ENCODE measurements at places on chromosomes 5 and 9.
A peak's percentile ranks its signal among the peaks of the same experiment; 100 is the strongest.

- peak; percentile 93 for DNase-seq
These were observed at the start of gene PPP6C for GRCh38 chr9:125189361-125190289. Gene PPP6C, minus strand, starts transcription at chr9:125189803. Its CDS starts 85 bp downstream, at chr9:125189718.

- no peak for DNase-seq
These were observed 240.0 kb upstream of the ADAMTSL1 start for GRCh38 chr9:18233776-18234445.

DNA sequence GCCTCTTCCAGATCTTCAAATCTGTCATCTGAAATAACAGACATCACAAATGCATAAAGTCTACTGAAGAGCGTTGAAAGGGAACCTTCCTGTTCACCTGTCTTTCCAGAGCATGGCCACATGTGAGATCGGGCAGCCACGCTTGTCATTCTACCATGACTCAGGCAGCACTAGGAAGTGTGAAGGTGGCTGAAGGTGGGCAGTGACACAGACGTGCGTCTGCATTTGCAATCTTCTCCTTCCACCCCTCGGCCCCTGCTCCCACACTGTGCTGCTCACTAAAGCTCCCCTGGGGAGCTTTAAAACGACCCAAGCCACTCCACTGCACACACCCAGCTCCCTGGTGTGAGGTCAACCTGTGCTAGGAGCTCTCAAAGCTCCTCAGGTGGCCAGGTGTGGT lies 2.5 kb downstream of the ENTR1 start:
- no peak for DNase-seq

- no peak for DNase-seq
These were observed 23.4 kb downstream of the CPLX2 start for GRCh38 chr5:175894793-175895192.

GRCh38 chr9:4243113-4243512 lies 56.8 kb downstream of the GLIS3 start:
- no peak for DNase-seq

DNA sequence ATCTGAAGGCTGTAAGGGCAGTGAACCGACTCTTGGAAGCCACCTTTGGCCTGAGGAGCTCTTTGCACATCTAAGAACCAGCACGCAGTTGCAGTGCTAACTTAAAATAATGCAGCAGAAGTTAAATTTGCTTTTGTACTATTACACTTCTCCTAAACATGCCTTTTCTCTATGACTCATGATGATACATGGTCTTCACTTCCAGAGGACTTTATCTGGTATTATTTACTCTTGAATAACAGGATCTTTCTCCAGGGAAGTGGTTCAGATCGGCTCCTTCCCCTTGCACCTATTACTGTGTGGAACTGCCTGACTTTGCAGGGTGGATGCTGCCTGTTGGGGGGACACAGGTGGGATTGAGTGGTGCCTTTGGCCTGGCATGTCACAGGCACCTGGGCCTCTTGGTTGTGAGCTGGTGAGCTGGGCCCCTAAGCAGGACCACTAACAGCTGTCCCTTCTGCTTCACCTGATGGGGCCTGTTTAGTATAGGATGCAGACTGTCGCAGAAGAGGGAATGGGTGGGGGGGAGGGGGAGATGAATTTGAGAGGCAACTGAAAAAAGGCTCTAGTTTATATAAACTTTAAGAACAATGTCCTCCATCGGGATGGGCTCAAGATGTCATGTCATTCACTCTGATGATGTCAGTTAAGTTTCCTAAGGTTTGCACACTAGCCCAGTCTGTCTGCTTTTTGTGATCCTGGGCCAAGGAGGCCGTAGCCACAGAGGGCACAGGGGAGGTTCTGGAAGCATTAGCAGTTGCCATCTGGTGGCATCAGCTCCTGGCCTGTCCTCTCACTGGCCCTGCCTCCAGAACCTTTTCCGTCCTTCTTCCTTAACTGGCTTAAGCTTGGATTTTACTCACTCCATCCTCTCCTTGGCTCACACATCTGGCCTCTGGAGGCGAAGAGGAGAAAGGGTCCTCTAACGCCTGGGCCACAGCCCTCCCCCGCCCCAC lies 33.9 kb upstream of the GABBR2 start:
- DNase-seq = no peak

GRCh38 chr5:148466236-148466580 lies 82.5 kb downstream of the FBXO38 start:
- DNase-seq = no peak

GRCh38 chr5:97100476-97100875 lies 41.9 kb downstream of the LIX1 start:
- no peak for DNase-seq

GRCh38 chr9:35748242-35748857 lies 678 bp downstream of the GBA2 start:
- no peak for DNase-seq

DNA sequence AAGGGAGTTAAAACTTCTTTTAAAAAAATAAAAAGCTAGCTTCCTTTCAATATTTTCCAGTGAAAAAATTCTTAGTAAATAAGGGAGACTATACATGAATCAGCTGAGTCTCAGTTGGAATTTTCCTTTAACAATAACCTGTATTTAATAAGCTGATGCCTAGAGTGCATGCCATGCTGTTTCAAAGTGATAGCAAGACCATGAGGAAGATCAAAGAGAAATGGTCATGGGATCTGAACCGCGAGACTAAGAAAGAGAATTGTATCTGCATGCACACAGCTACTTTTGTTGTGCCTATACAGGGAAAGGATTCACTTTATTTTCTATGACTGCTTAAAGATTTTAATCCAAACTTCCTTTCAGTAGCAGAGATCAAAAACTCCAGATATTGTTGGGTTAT lies 2217.0 kb downstream of the MAT2B start:
- no peak for DNase-seq

GRCh38 chr5:150135557-150136304 lies 19.9 kb downstream of the PDGFRB start:
- DNase-seq = no peak

DNA sequence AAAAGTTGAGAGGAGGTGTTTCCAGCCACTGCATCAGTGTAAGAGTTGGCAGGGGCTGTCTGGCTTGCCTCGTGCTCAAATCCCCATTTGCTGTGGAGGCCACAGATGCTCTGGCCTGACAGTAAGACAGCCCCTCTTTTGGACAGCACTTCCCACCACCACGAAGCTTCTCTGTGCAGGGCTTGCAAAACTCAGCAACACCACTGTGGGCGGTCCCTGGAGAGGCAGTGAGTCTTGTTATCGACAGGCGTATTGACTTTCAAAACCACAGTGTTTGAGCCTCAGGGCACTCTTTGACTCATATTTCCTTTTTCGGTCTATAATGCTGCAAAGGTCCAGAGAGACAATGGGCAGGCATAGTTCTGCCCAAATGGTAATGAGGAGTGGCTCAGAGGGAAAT lies 539.5 kb downstream of the EBF1 start:
- no peak for DNase-seq

- DNase-seq = no peak
These were observed 101.4 kb downstream of the FBXO4 start for GRCh38 chr5:42026446-42026845.

GRCh38 chr5:623531-623930 lies 11.4 kb downstream of the CEP72 start:
- no peak for DNase-seq

DNA sequence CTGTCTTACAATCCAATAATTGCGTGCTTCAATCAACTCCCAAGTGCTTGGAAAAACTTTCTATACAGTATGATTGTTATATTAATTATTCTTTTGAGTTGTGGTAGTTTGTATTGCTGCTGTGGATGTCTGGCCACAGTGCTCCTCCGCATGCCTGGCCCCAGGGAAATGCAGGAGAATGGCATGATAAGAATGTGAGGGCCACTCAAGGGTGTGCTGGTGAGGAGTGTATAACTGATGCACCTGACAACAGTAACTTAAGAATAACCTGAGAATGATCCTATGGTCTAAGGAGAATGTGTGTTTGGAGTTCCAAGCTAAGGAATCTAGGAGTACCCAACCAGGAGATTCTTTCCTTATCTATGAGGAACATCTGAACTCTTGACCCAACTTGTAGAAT lies 152.9 kb upstream of the APC start:
- no peak for DNase-seq

- no peak for DNase-seq
These were observed 221.2 kb downstream of the TMEM167A start for GRCh38 chr5:82855893-82856550.

- no peak for DNase-seq
These were observed 646 bp downstream of the SWI5 start for GRCh38 chr9:128276574-128277270.

- no peak for DNase-seq
These were observed 37.1 kb downstream of the DBH start for GRCh38 chr9:133673258-133673655.

- peak; percentile 61 for DNase-seq
These were observed 117.4 kb upstream of the ELL2 start for GRCh38 chr5:96079075-96079474.

- no peak for DNase-seq
These were observed 1.1 kb downstream of the SSNA1 start for GRCh38 chr9:137189297-137190295.

DNA sequence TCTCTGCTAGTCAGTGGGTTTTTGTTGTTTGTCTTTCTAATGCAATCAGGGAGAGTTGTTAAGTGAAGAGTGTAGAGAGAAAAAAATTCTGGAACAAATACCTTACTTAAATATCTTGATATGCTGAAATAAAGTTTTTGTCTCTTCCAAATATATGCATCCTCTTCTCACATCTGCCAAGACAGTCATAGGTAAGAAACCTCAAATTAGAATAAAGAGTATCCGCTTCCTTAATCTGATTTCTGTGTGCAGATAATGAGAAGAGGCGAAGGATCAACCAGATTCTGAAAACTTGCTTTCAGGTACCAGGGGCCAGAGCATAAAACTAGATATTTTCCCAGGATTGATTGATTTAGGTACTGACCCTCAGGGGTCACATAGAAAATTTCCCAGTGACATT lies 11.3 kb upstream of the IL6ST start:
- no peak for DNase-seq

GRCh38 chr9:3413984-3414383 lies 111.8 kb downstream of the RFX3 start:
- no peak for DNase-seq

GRCh38 chr9:38421498-38422211 lies 2.6 kb downstream of the IGFBPL1 start:
- DNase-seq = no peak

DNA sequence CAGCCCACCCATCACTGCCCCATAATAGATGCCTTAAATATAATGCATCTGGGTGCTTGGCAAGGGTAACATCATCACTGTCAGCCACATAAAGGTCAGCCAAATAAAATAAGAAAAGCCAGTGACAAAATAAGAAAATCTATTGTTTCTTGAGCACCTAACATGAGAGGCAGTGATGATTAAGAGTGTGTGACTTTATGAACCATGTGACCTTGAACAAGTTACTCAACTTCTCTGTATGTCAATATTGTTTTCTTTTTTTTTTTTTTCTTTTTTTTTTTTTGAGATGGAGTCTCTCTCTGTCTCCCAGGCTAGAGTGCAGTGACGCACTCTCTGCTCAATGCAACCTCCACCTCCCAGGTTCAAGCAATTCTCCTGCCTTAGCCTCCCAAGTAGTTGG lies 98.7 kb downstream of the CDK5RAP2 start:
- no peak for DNase-seq

DNA sequence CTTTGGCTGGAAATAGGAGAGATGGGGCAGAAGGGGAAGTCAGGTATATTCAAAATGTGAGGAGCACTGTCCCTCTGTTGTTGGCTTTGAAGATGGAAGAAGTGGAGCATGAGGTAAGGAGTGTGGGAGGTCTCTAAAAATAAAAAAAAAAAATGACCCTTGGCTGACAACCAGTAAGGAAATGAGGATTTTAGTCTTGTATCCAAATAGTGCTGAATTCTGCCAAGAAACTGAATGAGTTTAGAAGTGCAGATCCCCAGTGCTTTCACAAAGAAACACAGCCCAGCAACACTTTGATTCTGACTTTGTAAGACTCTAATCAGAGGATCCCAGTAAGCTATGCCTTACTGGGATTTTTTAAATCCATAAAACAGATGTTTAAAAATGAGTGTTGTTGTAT lies 367.9 kb downstream of the CYLC2 start:
- no peak for DNase-seq

- DNase-seq = no peak
These were observed 103.9 kb upstream of the TAF11L2 start for GRCh38 chr5:17394086-17394485.

GRCh38 chr5:143657647-143658285 lies 154.2 kb upstream of the HMHB1 start:
- DNase-seq = no peak

GRCh38 chr9:131046093-131046380 lies 37.1 kb downstream of the LAMC3 start:
- no peak for DNase-seq

GRCh38 chr5:9361835-9362234 lies 184.0 kb downstream of the SEMA5A start:
- DNase-seq = peak; percentile 69

DNA sequence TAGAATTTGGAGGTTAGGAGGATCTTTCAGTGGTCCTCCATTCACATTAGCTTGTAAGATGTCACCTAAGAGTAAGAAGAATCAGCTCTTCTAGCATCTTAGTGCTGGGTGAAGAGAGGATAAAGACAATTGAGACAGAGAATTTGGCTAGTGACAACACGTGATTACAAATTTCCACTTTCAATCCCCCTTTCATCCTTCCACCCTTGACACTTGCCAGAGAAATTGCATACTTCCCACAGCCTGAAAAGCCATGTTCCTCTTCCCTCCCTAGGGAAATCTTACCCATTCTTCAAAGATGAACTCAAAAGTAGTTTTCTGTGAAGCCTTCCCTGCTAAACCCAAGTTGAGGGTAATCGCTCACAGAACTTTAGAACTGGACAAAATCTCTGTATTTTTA lies 282.6 kb upstream of the PTGER4 start:
- DNase-seq = no peak

- DNase-seq = peak; percentile 42
These were observed 124.5 kb upstream of the PRLR start for GRCh38 chr5:35354751-35355150.

- DNase-seq = no peak
These were observed 551.9 kb downstream of the BNC2 start for GRCh38 chr9:16318516-16319060.

DNA sequence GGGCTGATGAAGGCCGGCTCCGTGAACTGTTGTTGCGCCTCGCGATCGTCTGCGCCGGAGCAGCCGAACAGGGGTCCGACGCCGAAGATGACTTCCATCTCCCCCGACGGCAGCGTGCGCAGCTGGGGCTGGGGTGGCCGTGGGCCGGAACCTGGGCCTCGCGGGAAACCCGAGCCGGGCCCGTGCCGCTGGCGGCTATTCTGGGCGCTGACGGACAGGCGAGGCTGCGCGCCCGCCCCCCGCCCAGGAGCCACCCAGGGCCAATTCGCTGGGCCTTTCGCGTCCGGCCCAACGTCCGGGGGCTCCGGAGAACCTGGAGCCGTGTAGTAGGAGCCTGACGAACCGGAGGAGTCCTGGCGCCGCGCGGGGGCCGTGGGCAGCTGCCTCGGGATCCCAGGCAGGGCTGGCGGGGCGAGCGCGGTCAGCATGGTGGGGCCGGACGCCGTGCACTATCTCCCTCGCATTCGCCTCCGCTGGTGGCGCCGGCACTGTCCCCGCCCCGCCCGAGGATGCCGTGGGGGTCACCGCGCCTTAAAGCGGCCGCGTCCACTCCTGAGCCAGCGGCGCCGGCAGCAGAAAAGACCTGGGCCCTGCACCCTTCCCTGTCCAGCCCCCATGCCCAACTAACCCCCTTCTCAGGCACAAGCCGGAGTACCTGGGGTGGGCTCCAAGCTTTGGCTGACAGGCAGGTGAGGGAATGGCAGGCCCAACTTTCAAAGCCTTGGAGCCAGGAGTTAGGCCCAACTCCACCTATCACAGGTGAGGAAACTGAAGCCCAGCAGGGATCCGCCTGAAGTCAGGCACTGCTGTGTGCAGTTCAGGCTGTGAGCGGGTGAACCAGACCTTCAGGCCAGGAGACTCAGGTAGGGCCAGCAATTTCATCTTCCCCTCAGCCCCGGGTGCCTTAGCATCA lies at the start of gene PROB1:
TSS of gene PROB1 (minus strand) at position 451 of the 913 bp plus-strand sequence. CDS start at position 428, 23 bp downstream.
- DNase-seq = no peak
